ENCODE measurements at places on chromosomes 6 and 20.
A peak's percentile ranks its signal among the peaks of the same experiment; 100 is the strongest.

DNA sequence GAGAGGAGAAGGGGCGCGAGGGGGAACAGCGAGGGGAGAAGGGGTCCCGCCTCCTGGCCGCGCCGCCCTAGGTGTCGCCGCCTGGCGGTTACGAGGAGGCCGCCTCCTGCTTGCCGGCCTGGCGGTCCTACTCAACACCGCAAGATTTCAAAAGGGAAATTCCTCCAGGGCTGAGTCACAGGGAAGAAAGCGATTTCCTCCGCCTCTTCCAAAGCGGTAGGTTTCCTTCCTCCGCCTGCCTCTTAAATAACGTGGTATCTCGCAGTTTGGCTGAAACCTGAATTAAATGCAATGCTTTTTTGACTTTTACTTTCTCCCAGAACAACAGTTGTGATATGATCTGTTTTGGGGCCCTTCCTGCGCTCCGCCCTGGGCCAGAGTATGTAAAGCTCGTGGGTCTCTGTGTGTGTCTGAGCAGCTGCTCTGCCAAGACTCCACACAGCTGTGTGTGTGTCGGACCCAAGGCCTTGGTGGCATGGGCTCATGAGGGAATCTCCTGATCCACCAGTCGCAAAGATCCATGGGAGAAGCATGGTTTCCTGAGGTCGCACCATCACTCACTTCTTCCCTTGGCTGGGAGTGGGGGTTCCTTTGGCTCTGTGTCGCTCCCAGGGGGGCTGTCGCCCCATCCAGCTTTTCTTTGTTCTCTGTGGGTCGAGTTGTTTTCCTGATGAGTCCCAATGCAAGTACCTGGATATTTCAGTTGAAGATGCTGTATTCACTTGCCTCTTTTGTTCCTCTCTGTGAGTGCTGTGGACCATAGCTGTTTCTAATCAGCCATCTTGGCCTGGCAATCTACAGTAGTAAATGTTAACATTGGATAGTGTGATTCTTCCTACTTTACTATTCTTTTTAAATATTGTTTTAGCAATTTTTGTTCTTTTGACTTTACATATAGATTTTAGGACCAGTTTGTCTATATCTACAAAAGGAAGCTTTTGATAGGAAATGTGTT lies 31.6 kb upstream of the NOTCH4 start:
- peak; percentile 91 for DNase-seq

DNA sequence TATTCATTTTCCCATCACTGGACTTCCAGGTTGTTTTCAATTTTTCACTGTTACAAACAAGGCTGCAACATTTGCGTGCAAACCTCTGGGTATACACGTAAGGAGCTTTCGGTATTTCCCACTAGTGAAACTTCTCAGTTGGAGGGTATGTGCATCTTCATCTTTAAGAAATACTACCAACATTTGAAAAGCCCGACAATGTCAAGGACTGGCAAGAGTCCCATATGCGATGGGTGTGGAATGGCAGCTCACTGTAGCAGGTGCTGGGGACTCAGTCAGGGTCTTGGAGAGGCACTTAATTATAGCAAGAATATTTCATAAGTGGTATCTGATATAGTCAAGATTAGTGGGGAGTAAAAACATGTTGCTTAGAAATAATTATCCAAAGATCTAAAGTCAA lies 8.9 kb upstream of the HLA-B start:
- DNase-seq, result no peak

DNA sequence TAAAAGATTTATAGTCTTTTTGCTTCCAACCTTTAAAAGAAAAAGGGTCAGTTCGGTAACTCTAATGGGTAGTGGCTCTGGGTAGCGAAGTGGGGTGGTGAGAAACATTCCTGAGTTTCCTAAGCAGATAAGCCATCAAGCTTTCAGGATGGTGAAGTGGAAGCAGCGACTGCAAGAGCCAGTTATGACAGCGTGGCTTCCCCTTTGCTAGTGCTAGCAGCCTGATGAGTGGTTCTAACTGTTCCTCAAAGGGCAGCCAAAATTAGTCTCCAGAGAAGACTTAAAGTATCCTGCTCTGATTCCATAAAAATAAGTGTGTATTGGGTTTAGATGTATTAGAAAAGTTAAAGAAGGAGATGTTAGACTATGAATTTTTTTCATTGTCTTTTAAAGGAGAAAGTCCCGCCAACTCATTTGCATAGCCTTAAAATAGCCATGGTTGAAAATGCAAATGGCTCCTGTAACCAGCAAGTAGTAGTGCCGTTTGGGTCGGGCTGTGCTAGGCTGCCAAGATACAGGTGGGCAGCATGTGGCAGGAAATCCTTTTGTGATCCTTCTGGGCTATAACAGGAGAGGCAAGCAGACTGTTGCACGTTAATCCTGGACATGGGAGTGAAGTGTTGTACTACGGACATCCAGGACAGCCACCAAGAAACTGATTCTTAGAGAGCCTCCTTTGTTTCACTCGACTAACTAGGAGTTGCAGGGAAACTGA lies 18.0 kb downstream of the ELOVL2 start:
- DNase-seq, result no peak

- no peak for DNase-seq
Observed at GRCh38 chr20:50197463-50198179, 7.0 kb downstream of the CEBPB start.

GRCh38 chr20:25296094-25297093 lies 48.5 kb downstream of the PYGB start:
- no peak for DNase-seq

- no peak for DNase-seq
Observed at GRCh38 chr20:64044484-64045247, 4.8 kb downstream of the SOX18 start.

DNA sequence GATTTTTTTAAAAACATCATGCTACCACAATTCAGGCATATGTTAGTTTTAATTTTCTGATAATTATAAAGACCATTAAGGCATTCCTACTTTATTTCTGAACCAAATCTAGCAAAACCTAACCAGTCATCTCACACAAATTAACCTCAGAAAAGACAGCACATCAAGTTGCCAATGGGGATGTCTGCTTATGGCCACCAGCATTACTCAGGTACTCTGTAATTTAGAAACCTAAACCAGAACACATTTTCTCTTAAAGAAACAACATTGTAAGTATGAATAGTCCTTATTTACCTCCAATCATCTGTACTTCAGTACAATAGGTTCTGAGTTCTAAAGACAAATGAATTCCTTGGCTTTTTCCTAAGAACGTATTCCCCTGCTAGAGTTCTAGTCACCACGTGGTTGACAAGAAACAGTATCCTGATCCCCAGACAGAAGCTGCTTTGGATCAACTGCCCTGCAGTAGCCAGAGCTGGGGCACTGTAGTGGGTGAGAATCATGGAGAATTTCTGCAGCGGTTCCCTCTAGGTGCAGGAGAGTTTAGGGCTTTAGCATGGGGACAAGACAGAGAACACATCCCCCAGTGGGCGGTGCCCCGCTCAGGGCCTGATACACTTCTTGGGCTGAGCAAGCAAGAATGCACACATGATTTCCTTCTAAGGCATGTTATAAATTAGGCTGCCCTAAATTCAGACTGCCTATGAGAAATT lies 15.4 kb downstream of the GCLC start:
- DNase-seq, result no peak

DNA sequence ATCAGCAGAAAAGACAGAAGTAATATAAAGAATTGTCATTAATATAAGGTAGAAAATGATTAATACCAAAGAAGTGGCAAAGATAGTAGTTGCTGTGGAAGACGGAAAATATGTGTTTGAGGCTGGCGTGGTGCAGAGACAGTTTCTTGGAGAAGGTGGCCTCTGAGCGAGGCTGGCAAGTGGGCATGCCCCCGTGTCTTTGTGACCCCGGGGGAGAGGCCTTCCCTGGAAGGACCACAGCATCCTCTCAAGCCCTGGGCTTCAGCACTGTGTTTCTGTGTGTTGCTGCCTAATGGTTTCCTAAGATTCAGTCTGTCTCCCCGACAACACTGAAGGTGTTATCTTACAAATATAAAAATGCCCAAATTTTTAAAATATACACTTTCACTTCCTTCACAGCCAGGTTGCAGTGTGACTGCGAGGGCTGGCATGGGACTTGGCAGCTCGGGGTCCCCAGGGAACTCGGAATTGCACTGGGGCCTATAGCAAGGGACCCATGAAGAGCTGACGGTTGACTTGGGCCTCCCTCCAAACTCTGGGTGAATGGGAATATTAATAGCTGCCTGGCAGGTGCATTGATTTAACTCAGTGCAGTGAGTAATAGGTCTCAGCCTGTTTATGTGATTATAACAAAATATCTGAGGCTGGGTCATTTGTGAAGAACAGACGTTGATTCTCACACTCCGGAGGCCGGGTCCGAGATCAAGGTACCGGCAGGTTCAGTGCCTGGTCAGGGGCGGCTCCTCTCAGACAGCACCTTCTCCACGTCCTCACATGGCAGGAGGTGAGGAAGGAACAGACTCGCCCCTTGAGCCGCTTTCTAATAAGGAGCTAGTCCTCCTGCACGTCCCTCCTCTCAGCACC lies 47.4 kb upstream of the AFDN start:
- no peak for DNase-seq

DNA sequence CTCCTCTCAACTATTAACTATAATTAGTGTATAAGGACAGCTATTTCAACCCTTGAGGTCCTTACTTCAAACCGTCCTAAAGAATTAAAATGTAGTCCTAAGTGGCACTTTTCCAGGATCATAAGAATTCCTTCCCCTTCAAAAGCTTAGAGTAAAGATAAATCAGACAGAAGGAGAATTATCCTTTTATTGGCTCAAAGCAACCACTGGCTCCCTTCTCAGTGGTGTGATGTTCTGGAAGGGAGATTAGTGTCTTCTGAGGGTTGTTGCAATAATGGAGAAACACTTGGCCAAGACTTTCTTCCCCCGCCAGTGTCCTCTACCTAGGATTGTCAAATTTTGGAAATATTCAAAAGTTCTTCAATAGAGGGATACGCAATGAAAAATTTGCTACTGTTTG lies 89.1 kb upstream of the PLEKHG1 start:
- DNase-seq, result no peak

All from suppressor macrophage treated with lipopolysaccharide for 4 hours (primary cell).